ENCODE measurements at places on chromosomes 11 and 22.
A peak's percentile ranks its signal among the peaks of the same experiment; 100 is the strongest.

- DNase-seq: no peak
Measured at GRCh38 chr11:27902981-27903624, 202.8 kb upstream of the BDNF start.

- DNase-seq: no peak
Measured at GRCh38 chr22:39429186-39429585, 27.6 kb upstream of the MGAT3 start.

DNA sequence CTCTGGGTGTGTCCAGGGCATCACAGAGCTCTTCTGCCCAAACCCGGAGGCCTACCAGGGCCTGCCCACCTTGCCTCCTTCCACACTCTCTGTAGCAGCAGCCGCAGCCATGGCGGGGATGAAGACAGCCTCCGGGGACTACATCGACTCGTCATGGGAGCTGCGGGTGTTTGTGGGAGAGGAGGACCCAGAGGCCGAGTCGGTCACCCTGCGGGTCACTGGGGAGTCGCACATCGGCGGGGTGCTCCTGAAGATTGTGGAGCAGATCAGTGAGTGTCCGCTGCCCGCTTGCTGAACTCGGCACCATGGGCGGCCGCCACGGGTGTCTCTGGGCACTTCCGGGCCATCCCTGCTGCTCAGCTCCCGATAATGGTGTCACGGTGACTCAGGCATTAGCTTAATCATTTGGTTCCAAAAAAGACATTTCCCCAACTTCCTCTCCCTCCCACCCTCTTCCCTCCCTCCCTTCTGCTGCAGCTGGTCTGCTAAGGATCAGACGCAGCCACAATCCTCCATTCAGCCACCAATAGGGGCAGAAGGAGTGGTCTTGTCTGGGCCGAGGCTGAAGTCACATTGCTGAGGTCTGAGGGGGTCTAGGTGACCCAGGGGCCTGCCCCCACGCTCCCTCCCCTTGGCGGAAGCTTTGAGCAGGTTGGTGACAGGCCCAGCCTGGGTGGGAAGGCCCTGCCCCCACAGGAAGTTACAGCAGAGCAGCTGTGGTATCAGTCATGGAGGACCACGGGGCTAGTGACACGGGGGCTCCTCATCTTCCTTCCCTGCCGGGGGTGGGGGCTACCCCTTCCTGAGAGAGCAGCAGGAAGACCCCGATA is 950 bp downstream of the FERMT3 start:
- no peak for DNase-seq

DNA sequence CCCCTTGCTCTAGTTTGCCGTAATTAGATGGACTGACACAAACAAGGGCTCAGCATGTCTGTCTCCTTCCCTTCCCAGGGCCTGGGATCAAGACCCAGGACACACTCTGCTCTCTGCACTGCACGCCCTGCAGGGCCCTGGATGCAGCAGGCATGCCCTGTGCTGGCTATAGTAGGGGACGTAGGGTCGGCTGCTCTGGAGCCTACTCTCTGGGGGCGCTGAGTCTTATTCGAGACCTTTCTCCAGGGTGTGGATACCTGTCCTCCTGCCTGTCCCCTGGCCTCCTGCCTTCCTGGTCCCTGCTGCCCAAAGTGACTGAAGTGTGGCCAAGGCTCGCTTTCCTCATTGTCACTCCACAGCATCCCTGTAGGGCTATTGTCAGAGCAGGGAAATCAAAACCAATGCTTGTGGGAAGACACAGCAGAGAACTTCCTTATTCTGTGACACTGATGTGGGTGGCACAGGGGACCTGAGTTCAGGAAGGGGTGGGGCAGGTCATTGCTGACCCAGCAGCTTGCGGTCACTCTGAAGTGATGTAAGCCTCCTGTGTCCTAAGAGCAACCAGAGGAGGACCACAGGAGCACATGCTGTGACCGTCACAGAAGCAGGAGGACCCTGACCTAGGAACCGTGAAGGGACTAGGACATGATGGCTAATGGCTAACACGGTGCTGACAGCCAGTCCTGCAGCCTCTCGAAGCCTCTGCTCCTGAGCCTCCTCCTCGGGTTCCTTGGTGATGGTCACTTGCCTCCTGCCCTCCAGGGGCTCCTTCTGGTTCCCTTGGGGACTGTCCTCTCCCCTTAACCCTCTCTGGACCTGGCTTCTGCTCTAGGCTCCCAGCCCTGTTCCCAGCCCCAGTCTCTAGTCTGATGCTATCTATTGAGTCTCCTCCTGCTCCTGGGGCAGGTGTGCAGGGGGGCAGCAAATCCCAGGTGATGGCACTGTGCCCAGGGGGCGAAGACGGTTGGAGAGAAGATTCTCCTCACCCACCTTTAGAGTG is 10.3 kb downstream of the APOBEC3A start:
- no peak for DNase-seq

- no peak for DNase-seq
Measured at GRCh38 chr22:45476814-45477213, 25.9 kb upstream of the FBLN1 start.

DNA sequence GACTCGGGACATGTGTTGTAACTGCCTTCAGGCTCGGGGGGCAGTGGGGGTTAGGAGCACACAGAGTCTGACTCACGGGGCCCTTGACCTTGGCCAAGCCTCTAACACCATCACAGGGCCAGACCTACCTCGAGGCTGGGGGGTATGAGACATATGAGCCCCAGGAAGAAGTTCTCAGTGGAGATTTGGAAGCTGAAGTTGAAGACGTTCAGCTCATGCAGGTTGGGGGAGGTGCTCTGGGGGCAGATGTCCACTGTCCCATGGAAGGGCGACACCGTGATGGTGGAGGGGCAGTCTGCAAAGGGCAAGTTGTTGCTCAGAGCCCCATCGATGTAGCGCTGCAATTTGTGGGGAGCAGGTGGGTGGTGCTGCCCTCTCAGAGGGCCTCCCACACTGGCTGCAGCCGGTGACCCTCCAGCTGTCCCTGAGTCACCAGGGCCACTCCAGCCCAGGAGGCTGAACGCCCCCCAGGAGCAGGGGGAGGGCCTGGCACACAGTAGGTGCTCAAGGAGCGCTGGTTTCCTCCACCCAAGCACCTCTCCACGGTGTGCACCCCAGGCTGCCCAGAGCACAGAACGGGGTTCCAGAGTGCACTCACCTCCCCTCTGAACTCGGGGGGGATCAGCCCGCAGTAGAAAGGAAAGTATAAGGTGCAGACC is 2.5 kb downstream of the PNPLA5 start:
- no peak for DNase-seq

GRCh38 chr11:28674433-28675103 is 566.4 kb downstream of the METTL15 start:
- peak; percentile 78 for DNase-seq

GRCh38 chr11:45294499-45294898 is 8.4 kb upstream of the SYT13 start:
- no peak for DNase-seq

DNA sequence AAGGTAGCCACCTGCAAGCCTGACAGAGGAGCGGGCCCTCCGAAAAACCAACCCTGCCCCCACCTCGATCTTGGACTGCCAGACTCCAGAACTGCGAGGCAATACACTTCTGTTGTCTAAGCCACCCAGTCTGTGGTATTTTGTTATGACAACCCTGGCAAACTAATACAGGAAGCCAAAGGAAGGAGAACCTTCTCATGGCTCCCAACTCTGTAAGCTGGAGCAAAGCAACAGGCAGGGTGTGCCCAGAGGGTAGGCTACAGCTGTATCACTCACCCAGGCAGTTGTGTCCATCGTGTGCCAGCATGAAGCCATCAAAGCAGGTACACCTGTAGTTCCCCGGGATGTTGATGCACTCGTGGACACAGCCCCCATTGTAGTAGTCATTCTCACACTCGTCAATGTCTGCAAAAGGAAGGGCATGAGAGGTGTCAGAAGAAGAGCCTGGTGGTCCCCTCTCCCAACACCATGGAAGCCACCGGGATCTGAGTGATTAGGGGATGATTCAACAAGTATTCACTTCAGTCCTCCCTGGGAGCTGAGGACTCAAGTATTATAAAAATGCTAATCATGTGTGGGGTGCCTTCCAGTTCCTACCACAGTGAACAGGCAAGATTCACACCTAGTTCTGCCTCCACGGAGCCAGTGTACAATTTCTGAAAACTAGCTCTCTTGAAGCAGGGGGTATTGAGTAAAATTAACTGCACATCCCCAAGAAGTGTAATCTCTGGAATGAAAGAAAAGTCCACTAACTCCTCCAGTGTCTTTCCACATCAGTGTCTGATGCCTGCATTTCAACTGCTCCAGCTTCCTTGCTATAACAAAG is 23.3 kb downstream of the SCUBE1 start:
- no peak for DNase-seq

GRCh38 chr11:37967635-37968034 is 1369.6 kb upstream of the RAG2 start:
- DNase-seq: peak; percentile 13

GRCh38 chr11:128242451-128242850 is 344.9 kb downstream of the ETS1 start:
- no peak for DNase-seq

DNA sequence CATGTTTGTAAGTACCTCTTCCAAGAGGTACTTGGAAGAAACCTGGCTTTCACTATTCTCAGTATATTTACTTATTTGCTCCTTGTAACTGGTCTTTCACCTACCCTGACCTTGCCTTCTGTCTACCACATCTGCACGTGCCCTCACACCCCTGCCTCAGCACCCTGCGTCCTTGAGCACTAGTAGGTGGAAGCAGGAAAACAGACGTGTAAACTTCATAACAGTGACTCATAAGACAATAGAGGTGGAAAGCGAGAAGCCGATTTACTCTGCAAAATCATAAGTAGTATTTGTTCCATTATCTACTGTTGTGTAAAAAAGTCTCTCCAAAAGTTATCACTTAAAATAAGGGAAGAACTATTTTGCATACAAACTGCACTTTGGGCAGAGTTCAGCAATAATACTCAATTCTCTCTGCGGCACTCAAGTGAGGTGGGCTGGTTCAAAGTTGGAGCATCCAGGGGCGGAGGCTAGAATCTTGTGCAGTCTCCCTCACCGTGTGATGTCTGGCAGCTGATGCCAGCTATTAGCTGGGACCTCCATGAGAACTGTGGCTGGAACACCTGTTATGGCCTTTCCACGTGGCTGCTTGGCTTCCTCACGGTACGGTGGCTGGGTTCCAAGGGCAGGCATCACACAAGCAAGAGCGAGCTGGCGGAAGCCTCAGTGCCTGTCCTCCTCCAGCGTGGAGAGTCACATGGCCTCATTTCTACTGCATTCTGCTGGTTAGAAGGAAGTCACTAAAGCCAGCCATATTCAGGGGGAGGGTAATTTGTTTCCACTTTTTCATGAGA is 30.4 kb downstream of the PACS1 start:
- peak; percentile 85 for DNase-seq

DNA sequence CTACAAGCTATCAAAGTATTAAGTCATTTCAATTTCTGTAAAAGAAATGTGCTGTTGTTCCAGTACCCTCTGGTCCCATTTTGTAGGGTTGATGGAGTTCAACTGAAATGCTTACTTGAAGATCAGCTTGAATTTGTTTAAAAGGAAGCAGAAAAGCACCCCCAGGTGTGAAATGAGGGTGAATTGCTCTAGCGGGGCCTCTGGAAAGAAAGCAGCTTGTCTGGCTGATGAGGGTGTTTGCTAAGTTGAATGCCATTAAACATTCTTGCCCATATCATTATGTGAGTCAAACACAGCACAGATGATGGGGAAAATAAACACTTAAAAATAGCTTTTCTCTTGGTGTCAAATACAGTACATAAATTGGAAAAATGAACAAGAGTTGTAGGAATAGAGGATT is 280.3 kb downstream of the RAB38 start:
- DNase-seq: peak; percentile 63

GRCh38 chr22:22424210-22424800 is 84.2 kb downstream of the ZNF280B start:
- DNase-seq: peak; percentile 60

DNA sequence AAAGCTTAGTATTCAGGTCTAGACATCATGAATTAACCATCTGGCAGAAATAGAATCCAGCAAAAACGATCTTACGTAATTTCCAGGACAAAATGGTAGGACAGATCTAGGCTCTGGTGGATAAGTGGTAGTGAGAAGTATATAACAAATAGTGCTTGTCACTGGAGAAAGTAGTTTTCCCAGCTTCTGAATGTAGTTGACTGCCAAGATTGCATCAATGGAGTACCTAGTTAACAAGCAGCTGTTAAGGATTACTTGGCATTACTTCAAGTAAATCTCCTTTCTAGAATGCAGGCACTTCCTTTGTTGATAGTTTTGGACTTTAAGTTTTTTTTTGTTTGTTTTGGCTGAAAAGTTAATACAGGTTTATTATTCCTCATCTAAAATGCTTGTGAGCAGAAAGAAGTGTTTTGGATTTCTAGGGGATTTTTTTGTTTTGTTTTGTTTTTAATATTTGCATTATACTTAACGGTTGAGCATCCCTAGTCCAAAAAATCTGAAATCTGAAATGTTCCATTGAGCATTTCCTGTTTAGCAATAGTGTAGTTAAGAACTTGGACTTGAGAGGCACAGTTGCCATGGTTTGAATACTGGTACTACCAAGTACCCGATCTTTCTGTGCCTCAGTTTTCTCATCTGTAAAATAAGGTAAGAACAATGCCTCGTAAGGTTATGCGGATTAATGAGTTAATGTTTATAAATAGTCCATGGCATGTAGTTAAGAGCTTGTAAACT is 20.3 kb downstream of the FAM118B start:
- peak; percentile 5 for DNase-seq

DNA sequence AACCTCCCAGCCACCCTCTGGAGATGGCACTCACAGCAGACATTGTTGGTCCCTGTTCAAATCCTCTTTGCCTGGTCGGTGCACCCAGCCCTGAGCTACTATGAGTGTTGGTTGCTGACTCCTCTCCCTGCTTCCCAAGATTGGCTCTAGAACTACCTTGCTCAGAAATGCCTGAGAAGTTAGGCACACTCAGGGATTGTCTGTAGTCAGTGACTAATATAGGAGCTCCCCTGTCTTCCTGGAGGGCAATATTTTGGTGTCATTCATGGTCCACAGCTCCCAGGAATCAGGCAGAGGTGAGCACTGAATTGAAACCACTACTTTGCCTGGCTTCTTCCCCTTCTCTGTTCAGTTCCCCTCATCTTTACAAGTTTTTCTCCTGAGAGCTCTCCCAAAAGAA is 325.9 kb downstream of the MIAT start:
- no peak for DNase-seq

All from NCI-H69 (cell line).